ENCODE measurements at places on chromosomes 4 and X.

GRCh38 chrX:40632199-40632598 lies 9.0 kb downstream of the MPC1L start:
- H3K27me3 ChIP-seq = peaks cover 8% of the 10 kb centered on the region
- peaks cover 19% of the 10 kb centered on the region for H3K4me1 ChIP-seq
- peak overlapping the region; percentile 10 for H3K27ac ChIP-seq
- H3K4me3 ChIP-seq = no peak overlapping the region

- H3K27me3 ChIP-seq = peaks cover 36% of the 10 kb centered on the region
- no peaks in the 10 kb centered on the region for H3K36me3 ChIP-seq
- H3K27ac ChIP-seq = no peak overlapping the region
- H3K4me3 ChIP-seq = no peak overlapping the region
- DNase-seq = no peak
Observed at GRCh38 chr4:152943672-152944071, 7.5 kb downstream of the FHDC1 start.

- H3K4me1 ChIP-seq = no peaks in the 10 kb centered on the region
- peaks cover 36% of the 10 kb centered on the region for H3K27me3 ChIP-seq
Observed at GRCh38 chr4:3879681-3880614, 113.8 kb downstream of the ADRA2C start.

GRCh38 chrX:148499638-148500422 lies 587 bp upstream of the AFF2 start:
- peaks cover 32% of the 10 kb centered on the region for H3K4me1 ChIP-seq
- H3K36me3 ChIP-seq = no peaks in the 10 kb centered on the region
- DNase-seq = no peak
- H3K27ac ChIP-seq = no peak overlapping the region
- peak overlapping the region; percentile 32 for H3K4me3 ChIP-seq

- no peaks in the 10 kb centered on the region for H3K27me3 ChIP-seq
- no peak overlapping the region for H3K4me3 ChIP-seq
- no peaks in the 10 kb centered on the region for H3K4me1 ChIP-seq
- H3K27ac ChIP-seq = no peak overlapping the region
- H3K36me3 ChIP-seq = no peaks in the 10 kb centered on the region
- DNase-seq = no peak
Observed at GRCh38 chr4:124861761-124862160, 149.2 kb upstream of the ANKRD50 start.

DNA sequence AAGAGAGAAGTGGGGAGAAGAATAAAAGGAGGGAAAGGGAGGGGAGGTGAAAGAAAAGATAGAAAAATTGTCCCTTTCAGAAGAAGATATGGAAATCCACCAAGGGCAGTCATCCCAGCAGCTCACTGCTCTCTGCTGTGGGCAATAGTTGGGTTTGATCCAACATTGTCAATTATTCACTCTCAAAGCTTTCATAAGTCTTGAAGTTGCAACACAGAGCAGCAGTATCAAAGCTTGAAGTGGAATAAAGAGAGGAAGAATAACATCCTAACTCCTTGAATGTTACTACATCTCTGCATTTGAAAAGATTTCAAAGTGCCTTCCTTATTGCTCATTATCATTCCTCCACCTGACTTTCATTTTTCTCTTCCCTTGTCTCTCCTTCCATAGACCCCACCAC lies 62.3 kb upstream of the HHIP start:
- DNase-seq = no peak
- H3K36me3 ChIP-seq = no peaks in the 10 kb centered on the region
- no peaks in the 10 kb centered on the region for H3K27me3 ChIP-seq
- H3K4me1 ChIP-seq = no peaks in the 10 kb centered on the region
- H3K27ac ChIP-seq = no peak overlapping the region

DNA sequence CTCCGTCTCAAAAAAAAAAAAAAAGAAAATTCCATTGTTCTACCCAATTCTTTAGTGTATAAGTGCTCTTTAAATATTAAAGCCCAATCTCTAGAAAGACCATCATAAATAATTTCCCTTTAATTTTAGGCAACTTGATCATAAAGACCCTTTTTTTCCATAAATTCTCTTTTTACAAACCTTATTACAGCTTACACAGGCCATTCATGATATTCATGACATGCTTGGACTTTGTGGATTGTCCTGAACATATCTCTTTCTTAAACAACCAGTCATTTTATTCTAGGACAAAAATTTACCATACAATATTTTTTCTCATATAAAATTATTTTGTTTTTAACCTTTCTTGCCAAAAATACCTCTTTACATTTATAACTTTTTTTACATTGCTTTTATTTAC lies 30.5 kb downstream of the TLR8 start:
- DNase-seq = no peak
- H3K27ac ChIP-seq = no peak overlapping the region
- H3K27me3 ChIP-seq = peaks cover 23% of the 10 kb centered on the region
- no peak overlapping the region for H3K4me3 ChIP-seq
- no peaks in the 10 kb centered on the region for H3K36me3 ChIP-seq

GRCh38 chr4:100641336-100641735 lies 123.5 kb upstream of the EMCN start:
- H3K27ac ChIP-seq = no peak overlapping the region
- no peaks in the 10 kb centered on the region for H3K4me1 ChIP-seq
- no peaks in the 10 kb centered on the region for H3K36me3 ChIP-seq
- DNase-seq = no peak
- H3K27me3 ChIP-seq = no peaks in the 10 kb centered on the region

- H3K4me1 ChIP-seq = no peaks in the 10 kb centered on the region
- no peak for DNase-seq
- no peaks in the 10 kb centered on the region for H3K27me3 ChIP-seq
- H3K27ac ChIP-seq = no peak overlapping the region
- H3K4me3 ChIP-seq = no peak overlapping the region
Observed at GRCh38 chr4:93764639-93765246, 63.8 kb upstream of the ATOH1 start.

- H3K4me3 ChIP-seq = peak overlapping the region; percentile 76
- H3K36me3 ChIP-seq = peaks cover 6% of the 10 kb centered on the region
- H3K27ac ChIP-seq = peak overlapping the region; percentile 95
- no peaks in the 10 kb centered on the region for H3K27me3 ChIP-seq
Observed at GRCh38 chrX:48696909-48697727, 584 bp downstream of the SUV39H1 start.

- DNase-seq = no peak
- no peak overlapping the region for H3K4me3 ChIP-seq
- no peaks in the 10 kb centered on the region for H3K27me3 ChIP-seq
- H3K27ac ChIP-seq = no peak overlapping the region
- peaks cover 5% of the 10 kb centered on the region for H3K4me1 ChIP-seq
Observed at GRCh38 chr4:88619971-88620370, 27.7 kb downstream of the HERC3 start.

GRCh38 chrX:41082783-41083182 lies 2.5 kb upstream of the USP9X start:
- H3K4me3 ChIP-seq = no peak overlapping the region
- peak; percentile 59 for DNase-seq
- peaks cover 36% of the 10 kb centered on the region for H3K4me1 ChIP-seq
- no peak overlapping the region for H3K27ac ChIP-seq

- no peak for DNase-seq
- H3K4me1 ChIP-seq = no peaks in the 10 kb centered on the region
- H3K36me3 ChIP-seq = no peaks in the 10 kb centered on the region
Observed at GRCh38 chr4:61994036-61994435, 793.9 kb downstream of the ADGRL3 start.

Data from CD14-positive monocyte (primary cell).